Ovary (tissue), 10 donors: ENCODE measurements at places on chromosomes 6 and 20.

- no peaks in the 10 kb centered on the region for H3K27me3 ChIP-seq
- H3K36me3 ChIP-seq = no peaks in the 10 kb centered on the region
- H3K4me3 ChIP-seq = no peak overlapping the region
- H3K4me1 ChIP-seq = no peaks in the 10 kb centered on the region
- no peak for DNase-seq
These were observed 5.7 kb upstream of the ADTRP start for GRCh38 chr6:11784341-11784740.

GRCh38 chr6:157527471-157527907, 146.5 kb downstream of the ZDHHC14 start:
- H3K4me1 ChIP-seq = peaks cover 2% of the 10 kb centered on the region
- DNase-seq = no peak
- no peaks in the 10 kb centered on the region for H3K36me3 ChIP-seq

GRCh38 chr20:21302664-21303060, 469 bp upstream of the XRN2 start:
- no peak for DNase-seq
- H3K4me1 ChIP-seq = peaks cover 2% of the 10 kb centered on the region
- H3K4me3 ChIP-seq = peak overlapping the region; percentile 97
- H3K27me3 ChIP-seq = no peaks in the 10 kb centered on the region

- no peaks in the 10 kb centered on the region for H3K4me1 ChIP-seq
- no peaks in the 10 kb centered on the region for H3K27me3 ChIP-seq
- no peaks in the 10 kb centered on the region for H3K36me3 ChIP-seq
- DNase-seq = no peak
- no peak overlapping the region for H3K27ac ChIP-seq
- no peak overlapping the region for H3K4me3 ChIP-seq
These were observed 109.9 kb downstream of the RIN2 start for GRCh38 chr20:19867940-19868371.

DNA sequence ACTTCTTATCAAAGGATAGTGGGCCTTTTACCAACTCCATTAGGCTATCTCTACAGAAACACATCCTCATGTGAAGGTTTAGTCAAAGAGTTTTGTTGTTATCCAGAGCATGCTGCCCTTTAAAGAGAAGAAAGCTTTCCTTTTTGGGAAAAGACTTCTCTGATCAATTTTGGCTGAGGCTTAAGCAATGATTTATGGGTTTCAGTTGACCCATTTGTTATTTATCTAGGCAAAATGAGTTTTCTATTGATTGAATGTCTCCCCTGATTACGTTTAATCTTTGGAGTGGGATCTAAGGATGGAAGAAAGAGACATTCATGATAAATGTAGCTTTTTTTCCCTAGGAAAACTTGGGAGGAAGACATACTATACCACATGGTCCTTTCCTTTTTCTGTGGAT, 326.6 kb upstream of the JAG1 start:
- no peak for DNase-seq
- no peaks in the 10 kb centered on the region for H3K4me1 ChIP-seq
- H3K4me3 ChIP-seq = no peak overlapping the region
- no peaks in the 10 kb centered on the region for H3K36me3 ChIP-seq

- H3K27ac ChIP-seq = no peak overlapping the region
- no peak for DNase-seq
- no peaks in the 10 kb centered on the region for H3K27me3 ChIP-seq
These were observed 22.0 kb downstream of the ERGIC3 start for GRCh38 chr20:35563834-35564233.

- H3K4me1 ChIP-seq = peaks cover 6% of the 10 kb centered on the region
- H3K27me3 ChIP-seq = no peaks in the 10 kb centered on the region
- no peak overlapping the region for H3K27ac ChIP-seq
These were observed 514.0 kb upstream of the SOX4 start for GRCh38 chr6:21079468-21080048.

GRCh38 chr6:75025371-75025770, 180.5 kb downstream of the COL12A1 start:
- peaks cover 2% of the 10 kb centered on the region for H3K4me1 ChIP-seq
- H3K27ac ChIP-seq = no peak overlapping the region
- DNase-seq = no peak

DNA sequence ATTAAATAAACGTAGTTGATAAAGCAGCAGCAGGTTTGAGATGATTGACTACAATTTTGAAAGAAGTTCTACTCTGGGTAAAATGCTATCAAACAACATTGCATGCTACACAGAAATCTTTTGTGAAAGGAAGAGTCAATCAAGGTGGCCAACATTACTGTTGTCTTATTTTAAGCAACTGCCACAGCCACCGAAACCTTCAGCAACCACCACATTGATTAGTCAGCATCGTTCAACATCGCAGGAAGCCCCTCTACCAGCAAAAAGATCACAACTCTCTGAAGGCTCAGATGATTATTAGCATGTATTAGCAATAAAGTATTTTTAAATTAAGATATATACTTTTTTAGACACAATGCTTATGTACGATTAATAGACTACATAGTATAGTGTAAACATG, 14.0 kb downstream of the PGBD1 start:
- H3K27me3 ChIP-seq = no peaks in the 10 kb centered on the region
- DNase-seq = no peak
- H3K4me3 ChIP-seq = no peak overlapping the region
- no peak overlapping the region for H3K27ac ChIP-seq
- no peaks in the 10 kb centered on the region for H3K4me1 ChIP-seq

DNA sequence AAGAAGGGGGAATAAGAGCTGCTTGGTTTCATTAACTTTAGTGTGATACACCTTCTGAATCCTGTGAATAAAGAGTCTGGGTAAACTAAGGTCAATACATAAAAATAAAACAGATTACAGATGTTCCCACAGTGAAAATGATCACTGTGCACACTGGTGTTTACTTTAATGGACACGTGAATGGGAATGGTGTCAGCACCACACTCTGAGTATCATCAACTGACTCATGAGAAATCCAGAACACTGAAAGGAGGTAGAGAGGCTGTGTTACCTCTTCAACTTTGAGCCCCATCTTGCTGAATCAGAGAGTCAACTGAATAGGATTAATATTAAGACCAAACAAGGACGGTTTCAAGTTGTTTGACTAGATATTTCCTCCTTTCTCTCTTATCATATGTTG, 75.0 kb downstream of the ELOVL4 start:
- H3K27ac ChIP-seq = no peak overlapping the region
- no peaks in the 10 kb centered on the region for H3K36me3 ChIP-seq
- no peaks in the 10 kb centered on the region for H3K27me3 ChIP-seq

- H3K27me3 ChIP-seq = no peaks in the 10 kb centered on the region
- H3K27ac ChIP-seq = no peak overlapping the region
- H3K4me3 ChIP-seq = no peak overlapping the region
- no peak for DNase-seq
These were observed 29.3 kb upstream of the PRDM1 start for GRCh38 chr6:106056746-106057390.

DNA sequence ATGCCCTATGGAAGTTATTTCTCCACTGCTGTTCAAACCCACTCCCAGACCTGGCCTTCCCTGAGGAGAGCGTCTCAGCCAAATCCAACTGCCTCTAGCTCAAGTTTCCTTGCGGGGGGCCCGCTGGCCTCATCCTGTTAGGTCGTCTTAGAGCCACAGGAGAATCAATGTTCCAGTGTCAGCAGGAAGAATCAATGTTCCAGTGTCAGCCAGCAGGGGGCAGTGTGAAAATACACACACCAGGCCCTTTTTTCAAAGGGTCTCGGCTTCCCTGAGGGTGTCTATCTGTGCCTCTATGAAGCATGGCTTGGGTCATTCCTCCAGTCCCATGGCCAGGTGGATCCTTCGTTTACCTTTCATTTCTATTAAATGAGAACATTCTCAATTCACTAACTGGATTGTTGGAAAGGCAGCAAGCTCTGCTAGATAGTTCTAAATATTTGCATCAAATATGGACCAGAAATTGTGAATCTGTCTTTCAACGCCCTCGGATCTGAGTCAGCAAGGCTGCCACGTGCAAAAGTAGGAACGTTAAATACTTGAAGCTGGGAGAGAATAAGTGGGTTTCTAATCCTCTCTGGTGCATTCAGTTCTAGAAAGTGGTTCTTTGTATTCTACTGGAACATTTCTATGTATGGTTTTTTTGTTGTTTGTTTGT, 19.2 kb downstream of the PRND start:
- no peaks in the 10 kb centered on the region for H3K36me3 ChIP-seq
- H3K4me3 ChIP-seq = no peak overlapping the region
- no peak overlapping the region for H3K27ac ChIP-seq
- H3K4me1 ChIP-seq = no peaks in the 10 kb centered on the region

DNA sequence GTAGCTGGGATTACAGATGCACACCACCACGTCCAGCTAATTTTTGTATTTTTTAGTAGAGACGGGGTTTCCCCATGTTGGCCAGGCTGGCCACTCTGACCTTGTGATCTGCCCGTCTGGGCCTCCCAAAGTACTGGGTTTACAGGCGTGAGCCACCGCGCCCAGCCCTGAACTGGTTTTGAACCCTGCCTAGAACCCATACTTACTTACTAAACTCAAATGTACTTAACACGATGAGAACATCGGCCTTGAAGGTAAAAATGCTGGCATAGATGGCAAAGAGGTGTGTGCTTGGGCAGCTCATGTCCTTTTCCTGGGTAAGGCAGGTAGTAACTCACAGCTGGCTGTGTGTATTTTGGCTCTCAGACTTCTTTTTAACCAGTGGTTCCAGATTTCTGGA, 3.2 kb upstream of the ARMC12 start:
- no peaks in the 10 kb centered on the region for H3K36me3 ChIP-seq
- DNase-seq = no peak
- no peaks in the 10 kb centered on the region for H3K27me3 ChIP-seq
- peaks cover 16% of the 10 kb centered on the region for H3K4me1 ChIP-seq

GRCh38 chr20:44664131-44664530, 12.6 kb upstream of the ADA start:
- H3K27me3 ChIP-seq = no peaks in the 10 kb centered on the region
- no peaks in the 10 kb centered on the region for H3K4me1 ChIP-seq
- H3K4me3 ChIP-seq = no peak overlapping the region

GRCh38 chr20:58886546-58886945, 34.0 kb downstream of the GNAS start:
- DNase-seq = no peak
- no peaks in the 10 kb centered on the region for H3K27me3 ChIP-seq
- H3K36me3 ChIP-seq = no peaks in the 10 kb centered on the region
- no peak overlapping the region for H3K4me3 ChIP-seq
